ENCODE measurements at places on chromosomes 2 and 18.

- no peak for DNase-seq
Observed at GRCh38 chr2:12816379-12817306, 99.9 kb downstream of the TRIB2 start.

DNA sequence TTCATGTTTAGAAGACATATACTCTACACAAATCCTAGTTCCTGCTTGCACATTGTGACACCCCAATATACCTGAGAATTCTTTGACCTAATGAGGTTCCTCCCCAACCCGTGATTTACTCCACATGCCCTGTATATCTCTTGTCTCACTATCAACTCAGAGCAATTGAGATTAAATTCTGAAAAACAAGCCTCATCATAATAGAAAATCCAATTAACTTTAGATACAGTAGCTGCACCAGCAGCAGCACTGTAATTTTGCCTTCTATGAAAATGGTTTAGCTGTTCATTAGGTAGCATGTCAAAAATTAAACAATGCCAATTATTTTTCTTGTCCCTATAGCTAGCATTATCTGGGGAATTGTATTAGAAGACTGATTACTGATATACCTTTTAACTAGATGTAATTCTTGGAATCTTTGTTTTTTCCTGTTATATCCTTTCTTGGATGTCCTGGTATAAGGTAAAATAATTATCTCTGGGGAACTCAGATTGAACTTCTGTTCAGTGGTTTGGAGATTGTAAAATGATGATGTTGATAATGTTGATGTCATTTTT, 218.9 kb upstream of the TANK start:
- no peak for DNase-seq

GRCh38 chr2:109457794-109458193, 156.0 kb downstream of the SEPTIN10 start:
- DNase-seq: no peak

GRCh38 chr2:176976736-176977685, 235.6 kb upstream of the HNRNPA3 start:
- DNase-seq: no peak

DNA sequence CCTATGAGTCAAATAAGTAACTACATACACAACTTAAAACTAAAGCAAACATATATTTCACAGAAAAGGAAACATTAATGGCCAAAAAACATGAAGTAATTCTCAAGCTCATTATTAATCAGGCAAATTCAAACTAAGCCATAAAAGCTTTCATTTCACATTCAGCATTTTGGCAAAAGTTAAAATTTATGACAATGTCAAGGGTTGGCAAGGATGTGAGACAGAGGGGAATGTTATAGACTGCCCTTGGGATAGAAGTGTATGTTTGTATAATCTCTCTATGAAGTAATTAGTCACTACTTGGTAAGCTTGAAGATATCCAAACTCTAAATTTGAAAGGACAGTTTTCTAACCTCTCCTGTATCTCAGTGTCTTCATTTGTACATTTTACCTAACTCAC, 539.4 kb downstream of the RIT2 start:
- DNase-seq: no peak

All from SIG-M5 (cell line).